ENCODE measurements at places on chromosomes 6 and 20.
A peak's percentile ranks its signal among the peaks of the same experiment; 100 is the strongest.

GRCh38 chr6:111764238-111765175, 108.7 kb downstream of the FYN start:
- DNase-seq: no peak

DNA sequence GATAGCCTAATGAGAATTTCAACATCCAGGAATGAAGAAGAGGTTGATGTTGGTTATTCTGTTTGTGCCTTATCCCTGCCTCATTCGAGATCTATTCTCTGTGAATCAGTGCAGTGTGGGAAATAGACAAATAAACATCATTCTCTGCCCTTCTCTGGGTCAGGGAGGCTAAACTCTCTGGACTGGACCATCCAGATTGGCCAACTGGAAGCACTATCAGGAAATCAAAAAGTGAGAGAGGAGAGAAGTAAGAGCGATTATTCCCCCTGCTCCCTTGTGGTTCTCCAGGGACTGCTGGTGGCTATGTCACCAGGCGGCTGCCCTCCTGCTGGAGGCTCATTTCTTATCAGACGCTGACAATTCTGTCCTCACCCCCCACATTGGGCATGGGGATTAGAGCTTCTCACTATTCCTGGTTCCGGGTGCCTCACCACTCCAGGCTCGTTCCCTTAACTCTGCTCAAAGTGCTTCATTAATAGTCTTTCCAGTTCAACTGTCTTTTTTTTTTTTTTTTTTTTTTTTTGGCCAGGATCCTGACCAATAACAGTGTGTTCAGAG, 201.7 kb upstream of the RREB1 start:
- no peak for DNase-seq

GRCh38 chr6:140156131-140156530, 781.7 kb upstream of the CITED2 start:
- no peak for DNase-seq

DNA sequence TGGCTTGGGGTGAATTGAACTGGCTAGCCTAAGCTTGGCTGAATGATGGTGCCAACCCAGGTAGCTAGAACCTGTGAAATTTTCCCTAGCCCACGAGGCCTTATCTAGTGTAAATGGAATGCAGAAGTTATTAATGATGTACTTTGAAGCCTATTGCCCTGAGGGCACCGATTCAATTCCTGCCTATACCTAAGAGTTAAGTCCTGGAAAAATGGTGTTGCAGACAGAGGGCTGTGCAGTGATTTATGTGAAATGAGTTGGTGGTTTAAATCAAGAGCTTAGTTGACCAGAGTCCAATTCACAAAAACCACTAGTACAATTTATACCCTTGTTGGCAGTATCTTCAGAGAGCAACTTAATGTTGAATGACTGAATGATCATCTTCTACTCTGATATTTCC, 373.8 kb upstream of the JAG1 start:
- DNase-seq: no peak

DNA sequence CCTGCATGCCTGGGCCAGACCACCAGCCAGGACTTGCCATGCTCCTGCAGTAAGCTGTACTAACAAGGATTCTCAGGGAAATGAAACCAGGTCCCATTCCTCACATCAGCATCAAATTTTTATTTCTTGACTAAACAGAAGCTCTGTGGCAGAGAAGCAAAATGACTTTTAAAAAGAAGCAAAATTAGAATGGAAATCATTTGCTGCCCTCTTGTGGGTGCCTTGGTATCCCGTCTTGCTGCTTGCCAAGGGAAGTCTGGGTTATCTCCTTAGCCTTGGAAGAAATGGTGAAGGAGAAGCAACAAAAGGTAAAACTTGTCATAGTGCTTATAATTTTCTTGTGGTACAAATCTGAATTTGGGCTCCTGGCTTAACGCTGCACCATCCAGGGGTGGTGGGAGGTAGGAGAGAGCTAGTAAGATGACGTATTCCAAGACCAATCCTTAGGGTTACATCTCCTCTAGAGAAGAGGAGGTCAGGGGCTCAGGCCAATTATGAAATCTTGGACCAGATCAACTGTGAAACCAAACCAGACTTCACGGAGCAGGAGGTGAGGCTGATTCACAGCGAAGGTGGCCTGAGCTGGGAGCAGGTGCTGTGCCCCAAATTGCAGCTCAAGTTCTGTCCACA, 107.5 kb downstream of the FAXC start:
- DNase-seq: peak; percentile 11
